AG08395 (cell line): ENCODE measurements at places on chromosomes 5 and 9.

DNA sequence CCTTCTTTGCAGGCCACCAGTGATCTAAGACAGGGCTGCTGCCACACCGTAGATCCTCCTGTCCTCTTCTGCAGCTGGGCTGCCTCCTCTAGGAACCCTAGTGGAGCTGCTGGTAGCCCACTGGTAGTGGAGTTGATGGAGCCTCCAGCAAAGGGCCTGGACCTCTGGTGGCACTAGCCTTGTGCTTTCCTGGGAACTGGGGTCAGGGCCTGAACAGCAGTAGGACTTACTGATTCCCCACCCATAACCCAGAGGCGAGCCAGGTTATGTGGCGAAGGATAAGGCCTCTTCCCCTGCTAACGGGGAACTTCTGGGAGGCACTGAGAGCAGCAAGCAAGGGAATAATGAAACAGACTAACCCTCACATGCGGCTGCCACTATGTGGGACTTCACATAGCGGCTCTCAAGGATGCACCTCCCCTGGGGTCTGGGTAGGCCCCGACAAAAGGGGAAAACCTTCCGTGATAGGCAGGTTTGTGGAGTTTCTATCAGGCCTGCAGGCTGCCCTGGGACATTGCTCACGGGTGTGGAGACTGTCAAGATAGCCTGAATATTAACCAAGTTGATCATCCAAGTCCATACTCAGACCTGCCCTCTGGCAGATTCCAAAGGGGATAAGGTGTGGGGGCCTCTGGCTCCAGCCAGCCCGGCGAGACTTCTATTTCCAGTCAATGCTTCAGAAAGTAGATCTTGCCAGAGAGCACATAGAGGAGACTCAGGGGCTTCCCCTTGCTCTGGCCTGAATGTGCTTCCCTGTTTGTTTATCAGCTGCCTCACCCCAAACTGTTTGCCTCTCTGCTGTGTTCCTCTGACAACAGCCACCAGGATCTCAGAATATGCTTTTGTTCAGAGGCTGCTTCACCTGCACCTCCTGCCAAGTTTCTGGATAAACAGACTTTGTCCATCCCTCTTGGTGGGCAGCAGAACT lies 7.4 kb downstream of the SLC22A4 start:
- DNase-seq: no peak

DNA sequence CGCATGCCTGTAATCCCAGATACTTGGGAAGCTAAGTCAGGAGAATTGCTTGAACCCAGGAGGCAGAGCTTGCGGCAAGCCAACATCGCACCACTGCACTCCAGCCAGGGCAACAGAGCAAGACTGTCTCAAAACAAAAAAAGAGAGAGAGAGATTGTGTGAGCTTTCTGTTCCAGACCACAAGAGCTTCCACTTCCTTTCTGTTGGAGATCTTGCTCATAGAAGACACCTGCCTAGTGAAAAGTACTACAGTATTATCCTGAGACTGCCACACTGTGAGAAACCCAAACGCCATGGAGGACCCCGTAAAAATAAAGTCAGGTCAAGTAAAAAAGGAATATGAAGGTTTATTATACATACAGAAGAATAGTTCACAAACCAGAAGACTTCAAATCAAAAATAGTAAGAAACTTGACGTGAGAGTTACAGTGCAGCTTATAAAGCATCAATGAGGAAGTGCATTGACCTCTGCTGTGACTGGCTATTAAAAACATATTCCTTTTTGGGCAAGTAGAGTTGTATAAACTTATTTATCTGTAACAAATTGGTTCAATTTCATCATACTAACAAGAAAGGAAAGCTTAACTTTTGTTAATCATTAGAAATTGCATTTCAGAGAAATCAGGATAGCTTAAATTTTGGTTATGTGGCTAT lies 4.3 kb upstream of the EMB start:
- DNase-seq: no peak

DNA sequence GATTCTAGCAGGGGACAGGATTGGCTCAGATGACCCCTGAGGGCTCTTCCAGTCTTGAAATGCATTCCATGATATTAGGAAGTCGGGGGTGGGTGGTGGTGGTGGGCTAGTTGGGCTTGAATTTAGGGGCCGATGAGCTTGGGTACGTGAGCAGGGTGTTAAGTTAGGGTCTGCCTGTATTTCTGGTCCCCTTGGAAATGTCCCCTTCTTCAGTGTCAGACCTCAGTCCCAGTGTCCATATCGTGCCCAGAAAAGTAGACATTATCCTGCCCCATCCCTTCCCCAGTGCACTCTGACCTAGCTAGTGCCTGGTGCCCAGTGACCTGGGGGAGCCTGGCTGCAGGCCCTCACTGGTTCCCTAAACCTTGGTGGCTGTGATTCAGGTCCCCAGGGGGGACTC lies 2.9 kb upstream of the MYOZ3 start:
- no peak for DNase-seq

DNA sequence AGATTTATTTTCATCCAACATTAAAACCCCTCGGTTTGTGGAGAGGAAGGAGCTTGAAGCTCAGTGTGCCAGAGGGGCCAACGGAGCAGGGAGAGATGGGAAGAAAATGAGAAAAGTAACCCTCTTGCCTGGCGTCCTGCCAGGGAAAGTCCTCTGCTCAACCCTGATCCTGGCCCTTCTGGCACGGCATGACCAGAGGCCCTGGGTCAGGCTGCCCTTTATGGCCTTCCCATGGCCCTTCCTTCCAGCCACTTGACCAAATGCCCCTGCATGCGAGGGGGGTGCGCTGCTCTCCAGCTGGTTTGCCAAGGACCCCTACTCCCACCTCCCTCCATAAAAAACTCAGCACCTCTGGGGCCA lies 43.8 kb downstream of the SPRY4 start:
- DNase-seq: no peak

GRCh38 chr5:472076-472655 lies 29.2 kb downstream of the EXOC3 start:
- DNase-seq: no peak

DNA sequence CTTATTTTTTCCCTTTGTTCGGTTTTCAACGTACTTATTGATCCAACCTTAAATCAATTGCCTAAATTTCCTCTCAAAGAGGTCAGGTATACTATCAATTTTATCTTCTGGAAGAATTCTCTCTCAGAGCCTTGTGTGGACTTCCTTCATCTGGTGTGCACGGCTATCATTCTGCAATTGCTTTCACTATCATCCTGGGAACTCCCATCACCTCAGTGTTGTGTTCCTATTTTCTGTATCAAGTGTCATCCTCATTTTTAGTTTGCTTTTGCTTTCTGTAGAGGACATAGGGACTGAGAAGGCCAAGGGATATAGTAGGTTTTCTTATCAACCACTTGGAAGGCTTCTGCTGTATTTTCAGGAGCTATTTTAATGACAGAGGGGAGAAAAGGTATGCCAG lies 11.3 kb downstream of the STOM start:
- DNase-seq: no peak

DNA sequence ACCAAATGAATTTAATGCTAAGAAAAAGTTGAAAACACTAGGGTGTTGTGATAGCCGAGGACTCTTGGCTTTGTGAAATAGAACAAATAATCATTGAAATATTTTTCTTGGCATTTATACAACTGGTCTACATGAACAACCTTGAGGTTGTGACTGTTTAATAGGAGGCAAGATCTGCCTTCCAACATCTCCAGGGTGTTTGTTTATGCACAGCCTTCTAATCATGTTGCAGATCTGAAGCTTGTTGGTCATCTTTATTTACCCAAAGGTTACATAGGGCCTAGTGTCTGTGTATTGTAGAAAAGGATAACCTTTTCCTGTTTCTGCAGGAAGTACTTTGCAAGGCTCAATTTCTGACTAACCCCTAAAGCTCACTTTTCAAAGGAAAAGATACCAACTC lies 65.2 kb upstream of the RANBP3L start:
- DNase-seq: no peak

- DNase-seq: no peak
Observed at GRCh38 chr5:66179297-66180051, 35.4 kb downstream of the SREK1 start.

DNA sequence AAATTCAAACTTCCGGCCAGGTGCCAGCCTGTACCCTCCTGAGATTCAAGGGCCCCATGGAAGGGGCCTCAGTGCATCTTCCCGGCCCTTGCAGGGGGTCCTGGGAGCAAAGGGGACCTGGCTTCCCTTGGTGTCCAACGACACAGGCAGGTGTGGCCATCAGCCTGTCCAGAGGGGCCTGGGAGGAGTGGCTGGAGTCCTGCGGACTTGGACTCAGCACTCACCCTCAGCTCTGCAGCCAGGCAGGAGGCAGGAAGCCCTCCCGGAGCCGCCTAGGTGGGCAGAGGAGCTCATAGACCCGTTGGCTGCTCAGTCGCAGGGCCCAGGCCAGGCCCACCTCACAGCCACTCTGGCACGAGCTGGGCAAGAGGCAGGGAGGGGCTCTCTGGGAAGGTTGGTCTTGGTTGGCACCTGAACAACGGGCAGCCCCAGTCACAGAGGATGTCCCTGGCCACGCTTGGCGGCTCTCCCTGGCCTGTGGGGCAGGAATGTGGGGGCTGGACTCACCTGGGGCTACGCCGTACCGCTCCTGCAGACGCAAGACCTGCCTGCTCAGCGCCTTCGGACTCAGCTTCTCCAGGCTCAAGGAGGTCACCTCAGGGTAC lies 53.8 kb upstream of the NRARP start:
- DNase-seq: no peak

DNA sequence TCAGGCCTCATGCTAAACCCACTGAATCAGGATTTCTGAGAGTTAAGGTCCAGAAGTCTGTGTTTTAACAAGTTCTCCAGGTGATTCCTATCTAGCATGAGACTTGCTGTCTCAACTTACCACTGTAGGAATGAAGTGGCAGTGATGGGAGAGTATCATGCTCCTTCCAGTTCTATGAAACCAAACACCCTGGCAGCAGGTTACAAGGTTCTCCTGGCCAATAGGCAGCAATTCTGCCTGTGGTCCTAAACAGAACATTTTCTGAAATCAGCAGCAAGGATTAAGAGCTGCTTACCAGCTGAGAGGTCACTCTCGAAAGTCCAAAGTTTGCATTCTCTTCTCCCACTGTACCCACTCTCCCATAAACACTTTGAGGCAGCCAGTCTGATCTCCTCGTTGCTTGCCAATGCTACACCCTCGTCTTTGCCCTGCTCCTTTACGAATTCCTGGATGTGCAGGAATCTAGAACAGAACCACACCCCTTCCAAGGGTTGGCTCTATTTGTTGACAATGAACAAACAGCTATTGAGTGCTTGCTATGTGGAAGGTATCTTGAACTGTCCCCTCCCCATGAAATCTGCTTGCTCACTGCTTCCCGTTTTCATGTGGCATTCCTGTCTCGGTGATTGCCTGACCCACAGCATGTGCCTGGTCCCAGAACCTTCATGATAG lies 100.5 kb downstream of the TMEM174 start:
- no peak for DNase-seq

DNA sequence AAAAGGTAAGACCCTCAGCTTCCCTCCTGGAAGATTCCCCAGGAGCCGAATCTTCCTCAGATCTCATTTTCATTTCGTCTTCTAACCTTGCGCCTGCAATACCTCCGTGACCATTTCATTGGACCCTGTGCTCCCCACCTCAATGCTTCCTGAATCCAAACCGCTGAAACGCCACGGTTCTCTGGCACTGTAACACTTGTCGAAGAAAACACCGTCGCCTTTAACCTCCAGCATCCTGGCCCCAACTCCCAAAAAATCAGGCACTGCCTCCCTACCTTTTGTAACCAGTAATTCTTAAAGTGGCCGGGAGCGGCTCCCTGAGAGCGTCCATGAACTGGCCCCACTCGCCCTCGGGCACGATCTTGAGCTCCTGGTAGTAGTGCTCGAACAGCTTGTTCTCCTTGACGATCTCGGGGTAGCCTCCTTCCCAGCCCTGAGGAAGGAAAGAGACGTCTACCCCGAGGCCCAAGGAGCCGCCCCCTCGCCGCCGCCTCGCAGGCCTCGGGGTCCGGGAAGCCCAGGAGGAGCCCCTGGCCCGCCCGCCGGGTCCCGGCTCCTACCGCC lies 438 bp downstream of the NSUN2 start:
- DNase-seq: peak; percentile 36

GRCh38 chr5:1985781-1986180 lies 103.1 kb upstream of the IRX4 start:
- DNase-seq: no peak

DNA sequence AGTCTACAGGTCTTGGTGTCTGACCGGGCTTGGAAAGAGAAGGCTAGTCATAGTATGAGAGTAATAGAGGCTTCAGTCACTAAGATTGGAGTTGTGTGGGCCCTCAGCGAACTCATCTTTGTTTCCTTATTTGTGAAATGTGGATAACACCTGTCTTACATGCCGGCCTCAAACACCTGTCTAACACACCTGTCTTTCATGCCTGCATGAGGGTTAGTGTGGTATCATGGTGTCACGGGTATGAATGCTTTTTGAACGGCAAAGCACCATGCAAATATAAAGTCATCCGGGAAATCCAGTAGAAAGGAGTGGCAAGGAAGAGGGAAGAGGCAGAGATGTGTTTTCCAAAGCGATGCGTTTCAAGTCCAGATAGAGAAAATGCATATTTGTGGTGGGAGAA lies 25.5 kb downstream of the GRAMD2B start:
- no peak for DNase-seq

- peak; percentile 7 for DNase-seq
Observed at GRCh38 chr5:32311404-32312196, 1.1 kb downstream of the MTMR12 start.

DNA sequence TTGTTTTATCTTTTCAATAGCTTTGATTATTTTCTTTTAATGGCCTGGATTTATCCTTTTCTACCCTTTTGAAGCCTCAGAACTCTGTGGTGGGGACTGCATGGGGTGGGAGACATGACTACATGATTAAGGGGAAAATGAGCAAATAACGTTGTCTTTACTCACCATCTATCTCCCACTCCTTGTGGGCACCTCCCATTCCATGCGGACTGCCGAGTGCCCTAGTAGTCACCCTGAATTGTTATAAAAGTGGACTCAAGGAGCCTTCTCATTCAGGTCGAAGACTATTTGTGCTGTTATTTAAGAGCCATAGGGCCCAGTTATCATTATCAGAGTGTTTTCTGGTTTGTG lies 281.8 kb downstream of the MLLT3 start:
- DNase-seq: no peak

GRCh38 chr5:59553992-59554391 lies 339.5 kb downstream of the PDE4D start:
- DNase-seq: no peak

GRCh38 chr5:80129146-80129545 lies 94.0 kb downstream of the THBS4 start:
- no peak for DNase-seq

DNA sequence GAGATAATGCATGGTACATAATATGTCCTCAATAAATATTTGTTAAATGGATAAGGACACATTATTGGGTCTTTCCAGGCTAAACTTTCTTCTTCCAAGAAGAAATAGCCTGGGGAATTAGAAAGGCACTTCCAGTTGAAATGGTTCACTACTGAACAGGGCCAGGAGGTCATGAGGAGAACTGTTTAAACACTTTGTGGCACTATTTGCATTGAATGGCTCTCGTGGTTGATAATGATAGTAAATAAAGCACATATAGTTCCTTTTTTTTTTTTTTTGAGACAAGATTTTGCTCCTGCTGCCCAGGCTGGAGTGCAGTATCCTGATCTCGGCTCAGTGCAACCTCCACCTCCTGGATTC lies 19.9 kb upstream of the CAST start:
- DNase-seq: no peak

GRCh38 chr5:74243634-74244033 lies 396.9 kb downstream of the ENC1 start:
- DNase-seq: no peak

GRCh38 chr5:149015126-149015525 lies 47.7 kb downstream of the SH3TC2 start:
- DNase-seq: no peak

- no peak for DNase-seq
Observed at GRCh38 chr9:89234205-89235067, 55.8 kb upstream of the SHC3 start.

- DNase-seq: peak; percentile 15
Observed at GRCh38 chr5:90020575-90021538, 388.7 kb downstream of the CETN3 start.
